Activated naive CD4-positive, alpha-beta T cell treated with anti-CD3 and anti-CD28 coated beads, Interleukin-2, amount 50 U/mL, for 72 hours (primary cell): ENCODE measurements at places on chromosomes 3 and 15. TPM values are rescaled to one million over a fixed set of nuclear protein-coding genes. Genes with fewer than 3 reads are reported as not detected.

Gene GPR87
- total RNA-seq, result 1.3 TPM

Gene FMN1
- total RNA-seq, result 4.5 TPM

Gene ALPK3
- 0.07 TPM for total RNA-seq

Gene CTNNB1
- total RNA-seq, result 138 TPM

Gene MST1R
- 2.8 TPM for total RNA-seq

Gene CYP1A2
- total RNA-seq, result not detected

Gene A4GNT
- total RNA-seq, result not detected

Gene VGLL4
- total RNA-seq, result 24.9 TPM

Gene NLGN1
- total RNA-seq, result not detected

Gene SLC6A20
- not detected for total RNA-seq

Gene IGSF10
- not detected for total RNA-seq

Gene NOP10
- 202 TPM for total RNA-seq

- DNase-seq, result no peak
Measured at GRCh38 chr15:66599536-66600239, 33.9 kb upstream of the LCTL start.

GRCh38 chr3:105798381-105798934 lies 70.4 kb downstream of the CBLB start:
- no peak for DNase-seq

DNA sequence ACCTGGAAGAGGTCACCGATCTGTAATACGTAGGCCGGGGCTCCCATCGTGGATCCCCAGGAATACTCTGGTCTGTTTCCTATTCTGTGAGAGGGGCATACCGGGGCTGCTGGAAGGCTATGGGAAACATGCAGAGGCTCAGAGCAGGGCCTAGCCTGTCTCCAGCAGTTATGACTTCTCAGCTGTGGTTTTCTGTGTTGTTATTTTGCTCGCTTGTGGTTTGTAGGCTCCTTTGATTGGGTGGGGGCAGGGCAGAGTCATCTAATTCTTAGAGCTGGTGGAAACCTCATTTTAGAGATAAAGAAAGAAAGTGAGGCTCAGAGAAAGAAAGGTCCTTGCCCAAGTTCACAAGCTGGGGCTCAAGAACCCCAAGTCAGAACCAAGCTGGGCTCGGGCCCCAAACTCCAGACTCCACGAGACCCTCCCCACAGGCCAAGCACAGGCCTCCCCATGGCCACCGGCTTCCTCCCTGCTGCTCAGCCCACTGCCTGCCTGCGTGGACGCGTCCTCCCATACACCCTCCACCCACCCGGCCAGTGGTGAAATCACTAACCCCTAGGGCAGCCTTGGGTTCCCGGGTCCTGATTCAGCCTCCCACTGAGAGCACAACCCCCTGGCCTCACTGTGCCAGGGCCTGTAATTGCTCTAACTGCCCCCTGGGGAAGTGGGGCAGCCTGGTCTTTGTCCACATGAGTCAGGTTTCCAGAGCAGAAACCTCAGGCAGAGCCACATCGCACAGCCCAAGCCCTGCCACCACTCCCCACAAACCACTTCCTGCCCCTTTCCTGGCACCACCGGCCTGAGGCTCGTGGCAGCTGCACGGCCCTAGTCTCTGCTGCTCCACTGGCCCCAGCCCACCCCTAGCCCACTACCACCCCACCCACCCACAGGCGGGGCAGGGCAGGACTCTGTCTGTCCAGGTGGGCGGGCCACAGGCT lies 270.8 kb downstream of the UACA start:
- peak; percentile 82 for DNase-seq

GRCh38 chr15:40106203-40107161 lies 2.2 kb downstream of the BMF start:
- DNase-seq, result no peak

- DNase-seq, result no peak
Measured at GRCh38 chr15:84658788-84659411, 901 bp upstream of the NMB start.

GRCh38 chr3:75906555-75907112 lies 121.3 kb upstream of the ZNF717 start:
- DNase-seq, result no peak

- no peak for DNase-seq
Measured at GRCh38 chr3:160224811-160225175, 429 bp upstream of the C3orf80 start.

DNA sequence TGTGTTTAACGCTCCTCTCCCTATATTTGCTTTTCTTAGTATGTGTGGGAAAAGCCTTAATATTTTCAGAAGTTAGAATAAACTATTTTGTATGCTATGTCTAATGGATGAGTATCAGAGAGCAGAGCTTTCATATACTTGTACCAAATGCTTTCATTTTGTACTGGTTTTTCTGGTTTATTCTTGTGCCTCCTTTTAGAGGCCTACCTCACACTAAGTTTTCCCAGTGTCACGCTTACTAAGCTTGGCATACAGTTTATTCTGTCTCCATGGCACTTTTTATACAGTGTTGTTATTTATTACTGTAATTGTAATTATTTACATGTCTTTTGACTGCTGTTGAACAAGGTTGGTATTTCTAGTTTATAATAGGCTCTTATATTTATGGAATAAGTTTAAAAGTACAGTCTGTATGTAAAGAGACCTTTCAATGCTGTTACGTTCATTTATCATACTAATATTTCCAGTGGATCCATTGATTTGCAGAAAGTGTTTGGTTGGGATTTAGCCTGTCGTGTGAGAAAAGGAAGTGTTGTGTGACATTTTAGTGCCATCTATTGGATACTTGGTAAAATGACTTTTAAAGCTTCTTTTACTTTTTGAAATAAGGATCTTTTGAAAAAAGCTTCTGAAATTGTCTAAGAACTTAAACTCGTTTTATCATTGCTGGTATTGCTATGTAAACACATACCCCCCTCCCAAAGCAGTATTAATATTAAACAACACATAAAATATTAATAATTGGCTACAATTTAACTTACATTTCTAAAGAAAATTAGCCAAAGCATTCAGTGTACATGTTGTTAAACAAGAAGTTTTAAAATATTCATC lies 5.2 kb upstream of the EBLN2 start:
- no peak for DNase-seq

- DNase-seq, result no peak
Measured at GRCh38 chr3:155757577-155757976, 12.7 kb upstream of the PLCH1 start.

GRCh38 chr3:126321490-126321889 lies 35.7 kb downstream of the KLF15 start:
- no peak for DNase-seq

DNA sequence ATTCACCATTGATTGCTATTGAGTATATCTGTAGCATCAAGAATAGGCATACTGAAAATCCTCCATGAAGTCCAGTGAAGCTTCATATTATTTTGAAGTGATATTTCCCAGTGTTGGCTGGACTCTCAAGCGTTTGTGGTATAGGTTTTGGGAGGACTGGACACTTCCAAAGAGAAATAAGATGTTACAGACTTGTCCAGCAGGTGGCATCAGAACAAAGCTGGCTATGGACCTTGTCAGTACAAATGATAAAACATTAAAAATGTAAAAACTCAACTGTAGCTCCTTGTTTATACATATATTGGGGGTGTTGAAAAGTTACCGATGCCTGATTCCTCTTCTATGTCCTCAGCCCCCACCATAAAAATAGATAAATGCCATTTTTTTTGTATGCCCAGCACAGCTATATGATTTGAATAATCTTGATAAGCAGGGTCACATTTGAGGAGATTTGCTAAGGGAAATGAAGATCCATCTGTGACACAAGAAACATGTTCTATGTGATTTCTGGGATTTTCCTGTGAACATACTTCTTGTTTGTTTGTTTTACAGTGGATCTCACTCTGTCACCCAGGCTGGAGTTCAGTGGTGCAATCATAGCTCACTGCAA lies 54.5 kb upstream of the GOLGA6B start:
- DNase-seq, result no peak

DNA sequence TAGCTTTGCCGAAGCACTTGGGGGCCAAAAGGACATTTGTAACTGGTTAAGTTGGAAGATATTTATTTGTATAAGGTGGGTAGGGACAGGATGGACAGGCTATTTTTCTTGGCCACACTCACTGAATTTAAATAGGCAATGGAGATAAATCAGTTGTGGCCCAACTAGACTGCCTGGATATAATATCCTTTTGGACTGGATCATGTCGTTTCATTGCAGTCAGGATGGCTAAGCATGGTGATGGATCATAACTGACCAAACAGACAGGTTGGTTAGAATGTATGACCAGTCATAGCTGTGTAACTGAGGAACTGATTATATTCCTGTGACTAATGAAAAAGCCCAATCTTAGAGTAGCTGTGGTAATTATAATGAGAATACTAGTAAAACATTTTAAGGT lies 284.0 kb downstream of the LPP start:
- DNase-seq, result no peak

- no peak for DNase-seq
Measured at GRCh38 chr3:161545824-161546223, 49.2 kb downstream of the OTOL1 start.

GRCh38 chr3:14393440-14394106 lies 8.8 kb upstream of the SLC6A6 start:
- no peak for DNase-seq

GRCh38 chr3:62699728-62700127 lies 175.5 kb downstream of the CADPS start:
- DNase-seq, result no peak

DNA sequence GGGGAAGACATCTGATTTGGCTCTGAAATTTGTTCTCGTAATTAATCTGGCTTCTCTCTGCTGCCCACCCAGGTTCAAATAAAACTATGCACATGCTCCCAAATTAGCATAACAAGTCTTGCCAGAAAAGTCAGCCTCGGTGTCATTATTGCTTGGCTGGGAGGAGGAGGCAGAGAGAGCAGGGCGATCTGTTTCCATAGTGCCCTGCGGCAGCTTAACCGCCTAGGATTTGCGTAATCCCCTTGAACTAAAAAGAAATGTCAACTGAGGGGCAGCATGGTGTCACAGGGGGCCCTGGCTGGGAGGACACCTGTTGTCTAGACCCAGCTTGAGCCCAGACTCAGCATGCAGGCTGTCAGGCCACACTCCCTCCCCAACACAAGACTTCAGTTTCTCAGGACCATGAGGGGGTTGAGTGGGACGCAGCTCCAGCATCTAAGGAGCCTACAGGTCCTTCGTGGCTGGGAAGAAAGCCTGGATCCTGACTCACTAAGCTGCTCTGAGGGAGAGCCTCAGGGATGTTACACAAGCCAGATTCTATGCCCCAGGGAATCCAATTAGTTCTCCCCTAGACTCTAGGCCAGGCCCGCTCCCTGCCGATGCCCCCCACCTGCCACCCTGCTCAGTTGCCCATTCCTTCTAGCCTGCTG lies 17.3 kb downstream of the MRPS11 start:
- no peak for DNase-seq

- no peak for DNase-seq
Measured at GRCh38 chr3:27391796-27392195, 22.6 kb upstream of the NEK10 start.

GRCh38 chr15:70470556-70471191 lies 292.7 kb downstream of the UACA start:
- DNase-seq, result no peak

DNA sequence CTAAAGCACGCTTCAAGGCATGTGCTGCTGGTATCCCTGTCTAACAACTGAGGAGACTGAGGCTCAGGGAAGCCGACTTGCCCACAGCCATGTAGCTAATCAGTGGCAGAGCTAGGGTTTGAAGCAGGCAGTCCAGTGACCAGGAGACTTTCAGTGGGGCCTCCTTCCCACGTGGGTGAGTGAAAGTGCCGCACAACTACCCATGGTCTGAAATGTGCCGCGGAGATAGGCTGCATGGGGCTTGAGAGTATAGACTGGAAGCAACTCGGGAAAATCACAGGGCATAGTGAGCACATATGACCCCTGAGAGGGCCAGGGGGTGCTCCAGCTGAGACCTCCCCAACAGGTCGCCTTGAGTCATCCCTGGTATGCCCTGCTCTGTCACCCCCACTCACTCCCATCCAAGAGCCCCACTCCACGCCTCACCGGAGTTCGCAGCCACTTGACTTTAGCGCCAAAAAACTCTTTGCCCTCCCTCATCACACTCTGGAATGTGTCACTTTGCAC lies 19.1 kb downstream of the FAM174B start:
- DNase-seq, result no peak

DNA sequence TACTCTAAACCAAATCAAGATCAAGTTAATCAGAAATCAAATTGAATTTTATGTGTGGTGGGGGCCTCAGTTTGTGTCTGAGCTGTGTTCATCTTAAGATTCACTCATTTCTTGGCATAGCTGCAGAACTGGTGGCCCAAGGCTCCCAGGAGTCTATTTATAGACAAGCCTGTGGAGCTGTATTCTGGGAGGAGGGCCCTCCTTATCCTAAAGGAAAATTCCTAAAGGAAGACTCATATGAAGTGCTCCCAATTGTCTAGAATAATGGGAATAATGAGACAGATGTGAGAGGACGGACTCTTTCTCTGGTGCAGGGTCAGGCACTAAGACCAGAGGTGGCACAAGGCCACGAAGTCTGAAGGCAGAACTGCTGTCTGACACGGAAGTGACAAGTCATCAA lies 38.9 kb downstream of the C3orf85 start:
- DNase-seq, result no peak

DNA sequence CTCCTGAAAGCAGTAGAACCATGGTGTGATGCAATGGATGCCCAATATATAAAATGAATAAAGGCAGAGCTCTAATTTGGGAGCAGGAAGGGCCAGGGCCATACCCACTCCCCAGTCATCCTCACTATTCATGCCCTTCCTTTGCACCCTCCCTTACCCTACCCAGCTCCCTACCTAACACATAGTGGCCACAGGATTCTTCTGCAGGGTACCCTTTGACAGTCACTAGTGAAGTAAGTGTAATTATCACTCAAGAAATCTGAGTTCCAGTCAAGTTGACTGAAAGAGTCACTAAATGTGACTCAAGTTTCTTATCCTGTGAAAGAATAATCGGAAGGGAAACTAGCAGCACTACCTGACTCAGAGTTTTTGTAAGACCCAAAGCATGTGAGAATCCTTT lies 69.2 kb downstream of the RASA2 start:
- DNase-seq, result peak; percentile 39

- no peak for DNase-seq
Measured at GRCh38 chr3:197117114-197117513, 87.5 kb upstream of the MELTF start.

DNA sequence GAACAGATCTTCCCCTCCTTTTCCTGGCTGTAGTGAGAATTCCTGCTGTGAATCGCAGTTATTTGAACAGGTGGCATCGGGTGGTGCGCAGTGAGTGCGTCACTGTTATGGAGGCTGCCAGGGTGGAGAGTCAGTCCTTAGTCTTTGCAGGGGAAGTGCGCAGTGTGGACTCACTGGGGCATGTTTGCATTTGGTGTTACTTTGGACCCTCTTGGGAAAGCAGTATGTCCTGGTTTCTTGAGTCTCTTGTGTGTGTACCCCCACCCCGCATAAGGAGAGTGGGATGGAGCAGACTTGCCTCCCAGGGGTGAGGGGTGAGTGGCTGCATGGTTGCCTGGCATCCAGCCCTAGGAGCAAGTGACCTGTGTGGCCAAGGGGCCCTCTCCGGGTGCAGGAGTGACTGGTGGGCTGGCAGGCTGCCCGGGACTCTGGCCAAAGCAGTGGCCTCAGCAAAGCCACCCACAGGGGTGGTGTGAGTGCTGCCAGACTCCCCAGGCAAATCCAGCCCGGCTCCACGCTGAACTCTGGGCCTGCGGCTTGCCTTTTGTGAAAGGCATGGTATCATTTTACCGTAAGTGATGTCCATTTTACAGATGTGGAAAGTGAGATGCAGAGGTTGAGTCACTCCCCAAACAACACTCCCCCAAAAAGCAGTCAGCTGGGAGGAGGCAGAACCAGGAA lies 46.4 kb downstream of the DNASE1L3 start:
- no peak for DNase-seq

- DNase-seq, result peak; percentile 73
Measured at GRCh38 chr3:157130467-157131251, 29.3 kb downstream of the CCNL1 start.

GRCh38 chr3:94365006-94365405 lies 302.1 kb downstream of the NSUN3 start:
- no peak for DNase-seq
